Endothelial cell of coronary artery (primary cell): ENCODE measurements at places on chromosomes 3 and 15. TPM values are rescaled to one million over a fixed set of nuclear protein-coding genes. Genes with fewer than 3 reads are reported as not detected.

The AMOTL2 gene
- total RNA-seq: 70.4 and 80.6 TPM in 2 replicates

The KAT2B gene
- total RNA-seq: 6.1 and 9.5 TPM in 2 replicates

The ZDHHC23 gene
- 1.9 and 2.5 TPM in 2 replicates for total RNA-seq

The SOX14 gene
- not detected in 2 replicates for total RNA-seq

The TPRG1 gene
- total RNA-seq: 0.19 and 0.27 TPM in 2 replicates
